ENCODE measurements at places on chromosomes 4 and X.

- no peak for DNase-seq
These were observed 58.2 kb upstream of the EOLA2 start for GRCh38 chrX:149996515-149996914.

- peak; percentile 47 for DNase-seq
These were observed 10.6 kb upstream of the ELF4 start for GRCh38 chrX:130120746-130121504.

DNA sequence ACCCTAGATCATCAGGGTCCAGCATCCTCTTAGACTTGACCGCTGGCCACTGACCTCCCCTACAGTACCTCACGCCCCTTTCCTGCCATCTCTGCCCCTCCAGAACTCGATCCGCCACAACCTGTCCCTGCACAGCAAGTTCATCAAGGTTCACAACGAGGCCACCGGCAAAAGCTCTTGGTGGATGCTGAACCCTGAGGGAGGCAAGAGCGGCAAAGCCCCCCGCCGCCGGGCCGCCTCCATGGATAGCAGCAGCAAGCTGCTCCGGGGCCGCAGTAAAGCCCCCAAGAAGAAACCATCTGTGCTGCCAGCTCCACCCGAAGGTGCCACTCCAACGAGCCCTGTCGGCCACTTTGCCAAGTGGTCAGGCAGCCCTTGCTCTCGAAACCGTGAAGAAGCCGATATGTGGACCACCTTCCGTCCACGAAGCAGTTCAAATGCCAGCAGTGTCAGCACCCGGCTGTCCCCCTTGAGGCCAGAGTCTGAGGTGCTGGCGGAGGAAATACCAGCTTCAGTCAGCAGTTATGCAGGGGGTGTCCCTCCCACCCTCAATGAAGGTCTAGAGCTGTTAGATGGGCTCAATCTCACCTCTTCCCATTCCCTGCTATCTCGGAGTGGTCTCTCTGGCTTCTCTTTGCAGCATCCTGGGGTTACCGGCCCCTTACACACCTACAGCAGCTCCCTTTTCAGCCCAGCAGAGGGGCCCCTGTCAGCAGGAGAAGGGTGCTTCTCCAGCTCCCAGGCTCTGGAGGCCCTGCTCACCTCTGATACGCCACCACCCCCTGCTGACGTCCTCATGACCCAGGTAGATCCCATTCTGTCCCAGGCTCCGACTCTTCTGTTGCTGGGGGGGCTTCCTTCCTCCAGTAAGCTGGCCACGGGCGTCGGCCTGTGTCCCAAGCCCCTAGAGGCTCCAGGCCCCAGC lies 5.2 kb downstream of the FOXO4 start:
- DNase-seq = no peak

GRCh38 chr4:92303621-92304027 lies at the start of gene GRID2:
Gene GRID2, plus strand, starts transcription at chr4:92303966.
- DNase-seq = no peak

GRCh38 chrX:15761564-15762191 lies 23.6 kb downstream of the CA5B start:
- DNase-seq = no peak

DNA sequence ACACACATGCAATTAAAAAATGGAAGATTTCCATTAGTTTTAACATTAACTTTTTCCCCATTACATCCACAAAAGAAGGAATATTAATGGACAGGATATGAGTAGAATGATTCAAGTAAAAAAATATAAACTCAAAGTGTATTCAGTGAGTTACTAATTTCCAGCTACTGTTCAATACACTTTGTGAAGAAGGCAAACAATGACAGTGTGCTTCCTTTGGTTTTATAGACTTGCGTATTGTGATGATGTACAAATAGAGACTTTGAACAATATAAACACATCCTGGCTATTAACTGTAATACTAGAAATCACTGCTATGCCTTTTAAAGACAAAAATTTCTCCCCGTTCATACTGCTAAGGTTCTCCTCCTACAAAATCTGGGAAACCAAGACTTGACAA lies 171.4 kb downstream of the ASB9 start:
- DNase-seq = no peak

- DNase-seq = no peak
These were observed 73.4 kb downstream of the FRMPD3 start for GRCh38 chrX:107522901-107523300.

DNA sequence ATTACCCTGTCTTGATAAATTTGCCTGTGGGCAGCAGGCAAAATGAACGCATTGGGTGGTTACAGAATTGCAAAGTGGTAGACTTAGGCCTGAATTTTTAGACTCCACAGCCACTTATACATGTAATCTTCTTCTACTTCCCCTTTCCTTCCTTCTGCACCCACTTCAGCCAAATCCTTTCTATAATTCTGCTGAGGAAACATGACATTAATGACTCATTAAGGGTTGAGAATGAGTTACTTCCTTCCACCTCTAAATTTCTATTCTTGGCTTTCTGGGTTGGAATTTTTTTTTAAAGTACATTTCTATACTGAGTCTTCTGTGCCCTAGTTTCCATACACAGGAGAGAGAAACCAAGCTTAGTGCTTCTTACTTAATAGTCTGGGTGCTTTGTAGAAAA lies 10.1 kb downstream of the PAPSS1 start:
- no peak for DNase-seq

DNA sequence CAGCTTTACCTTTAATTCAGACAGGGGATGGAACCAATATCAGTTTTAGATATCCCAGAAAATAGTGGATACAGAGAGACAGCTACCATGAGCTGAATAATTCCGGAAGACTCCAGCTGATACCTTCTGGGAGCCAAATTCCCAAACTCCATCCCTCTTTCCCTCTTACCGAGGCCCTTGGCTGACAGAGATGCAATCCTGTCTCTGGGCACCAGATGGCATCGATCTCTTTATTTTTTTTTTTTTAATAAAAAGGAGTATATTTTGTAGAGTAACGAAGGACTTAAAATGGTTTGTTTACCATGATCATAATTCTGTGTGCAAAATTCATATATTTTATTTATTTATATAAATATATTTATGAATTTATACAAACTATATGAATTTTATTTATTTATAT lies 31.0 kb downstream of the RAB40A start:
- no peak for DNase-seq

DNA sequence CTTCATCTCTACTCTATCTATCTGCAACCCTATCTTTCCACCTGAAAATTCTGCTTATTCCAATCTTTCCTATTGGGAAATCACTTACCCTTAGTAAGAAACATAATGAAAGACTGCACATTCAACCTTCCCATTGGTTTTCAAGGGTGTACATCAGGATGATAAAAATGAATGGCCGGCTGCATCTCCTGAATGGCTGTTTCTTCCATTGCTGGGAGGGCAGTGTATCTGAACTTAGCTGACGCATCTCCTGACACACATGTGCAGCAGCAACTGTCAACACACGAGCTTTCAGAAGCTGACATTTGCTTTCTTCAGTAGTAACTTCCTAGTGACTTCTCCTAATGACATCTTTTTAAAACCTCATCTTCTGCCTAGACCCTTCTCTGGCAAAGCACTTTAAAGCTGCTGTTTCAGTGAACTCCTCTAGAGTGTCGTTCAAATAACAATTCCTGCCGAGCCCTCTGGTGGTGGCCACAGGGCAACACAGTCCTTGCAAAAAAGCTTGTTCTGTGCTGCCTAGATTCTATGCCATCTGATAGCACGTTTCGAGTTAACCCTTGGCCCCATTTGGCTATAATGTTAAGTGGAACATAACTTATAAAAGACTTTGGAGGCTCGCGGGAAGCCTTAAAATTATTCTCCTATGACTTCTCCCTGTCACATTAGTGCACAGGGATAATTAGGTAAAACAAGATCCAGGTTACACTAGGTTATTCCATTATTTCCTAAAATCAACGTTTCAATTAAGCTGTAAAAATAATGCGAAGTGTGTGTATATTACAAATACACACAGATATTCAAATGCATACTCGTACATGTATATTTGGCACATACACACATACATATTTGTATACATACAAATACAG lies 2340.7 kb downstream of the PCDH7 start:
- DNase-seq = no peak

GRCh38 chr4:62193761-62194160 lies 993.6 kb downstream of the ADGRL3 start:
- no peak for DNase-seq

GRCh38 chr4:88037447-88037846 lies 30.0 kb downstream of the PKD2 start:
- no peak for DNase-seq

All from activated CD4-positive, alpha-beta T cell treated with anti-CD3 and anti-CD28 coated beads for 24 hours (primary cell).